Activated CD4-positive, alpha-beta memory T cell treated with anti-CD3 and anti-CD28 coated beads for 36 hours (primary cell): ENCODE measurements at places on chromosomes 3 and 15. TPM values are rescaled to one million over a fixed set of nuclear protein-coding genes. Genes with fewer than 3 reads are reported as not detected.

DNA sequence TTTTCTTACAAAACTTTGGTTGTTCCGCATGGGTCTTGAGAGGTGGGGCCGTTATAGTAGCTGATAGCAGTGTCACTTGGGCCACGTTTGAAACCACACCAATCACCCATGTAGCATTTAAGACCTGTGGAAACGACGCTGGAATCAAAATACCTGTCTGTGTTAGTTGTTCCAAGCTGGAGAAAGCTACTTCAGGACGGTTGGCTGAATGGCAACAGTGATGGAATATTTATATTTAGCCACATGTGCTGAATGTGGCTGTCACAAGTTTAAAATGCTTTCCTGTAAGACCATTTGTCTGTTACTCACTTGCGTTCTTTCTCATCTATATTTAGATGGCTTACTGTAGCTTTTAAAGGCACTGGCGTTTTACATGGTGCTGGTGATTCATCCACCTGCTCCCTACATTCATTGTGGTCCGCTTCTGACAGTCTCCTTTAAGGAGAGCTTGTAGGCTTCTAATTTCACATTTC is 1.4 kb downstream of the DNAJA4 start:
- peak; percentile 19 for DNase-seq

DNA sequence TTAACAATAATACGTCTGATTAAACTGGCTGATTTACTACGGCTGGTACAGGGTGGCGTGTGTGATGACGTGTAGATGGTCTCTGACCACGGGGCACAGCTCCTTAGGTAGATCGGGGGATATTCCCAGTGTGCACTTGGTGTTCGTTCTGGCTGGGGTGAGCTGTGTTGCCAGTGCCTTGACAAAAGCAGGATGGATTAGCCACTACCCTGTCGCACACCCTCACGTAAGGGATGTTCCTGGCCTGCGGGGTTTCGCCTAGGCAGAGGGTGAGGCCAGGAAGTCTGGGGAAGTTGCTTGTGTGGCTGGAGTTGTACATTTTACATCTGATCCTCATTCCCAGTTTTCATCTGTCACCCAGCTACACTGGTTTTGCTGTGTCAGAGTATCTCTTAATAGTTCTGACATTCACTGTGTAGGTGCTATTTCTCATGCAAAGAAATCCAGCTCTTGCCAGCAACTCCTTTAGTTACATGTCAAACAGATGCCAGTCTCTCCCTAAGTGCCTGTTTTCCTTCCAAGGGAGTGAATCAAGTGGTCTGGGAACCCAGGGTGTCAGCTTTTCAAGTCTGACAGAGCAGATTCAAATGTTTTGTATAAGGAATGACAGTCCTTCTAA is 66.1 kb upstream of the CCR4 start:
- no peak for DNase-seq

Gene MYRIP
- total RNA-seq, result not detected

DNA sequence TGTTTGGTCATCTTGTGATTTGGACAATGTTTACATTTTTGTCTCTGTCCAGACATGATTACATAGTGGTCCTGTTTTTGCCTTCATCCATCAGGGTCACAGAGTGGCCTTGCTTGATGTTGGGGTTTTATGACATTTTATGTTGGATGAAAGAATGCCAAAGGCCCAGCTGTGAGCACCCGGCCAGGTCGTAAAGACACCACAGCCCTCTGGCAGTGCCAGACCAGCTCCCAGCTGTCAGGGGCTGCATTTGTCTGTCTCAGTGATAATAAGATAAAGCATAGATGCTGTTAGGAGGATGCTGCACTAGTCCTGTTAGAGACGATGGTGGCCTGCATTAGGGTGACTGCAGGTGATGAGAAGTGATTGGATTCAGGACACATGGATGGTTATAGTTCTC is 117.5 kb downstream of the FAM174B start:
- DNase-seq, result no peak

GRCh38 chr15:73488698-73489097 is 45.7 kb downstream of the REC114 start:
- DNase-seq, result no peak

Gene ACOX2
- not detected for total RNA-seq

GRCh38 chr3:24829011-24829581 is 334.4 kb upstream of the THRB start:
- no peak for DNase-seq

DNA sequence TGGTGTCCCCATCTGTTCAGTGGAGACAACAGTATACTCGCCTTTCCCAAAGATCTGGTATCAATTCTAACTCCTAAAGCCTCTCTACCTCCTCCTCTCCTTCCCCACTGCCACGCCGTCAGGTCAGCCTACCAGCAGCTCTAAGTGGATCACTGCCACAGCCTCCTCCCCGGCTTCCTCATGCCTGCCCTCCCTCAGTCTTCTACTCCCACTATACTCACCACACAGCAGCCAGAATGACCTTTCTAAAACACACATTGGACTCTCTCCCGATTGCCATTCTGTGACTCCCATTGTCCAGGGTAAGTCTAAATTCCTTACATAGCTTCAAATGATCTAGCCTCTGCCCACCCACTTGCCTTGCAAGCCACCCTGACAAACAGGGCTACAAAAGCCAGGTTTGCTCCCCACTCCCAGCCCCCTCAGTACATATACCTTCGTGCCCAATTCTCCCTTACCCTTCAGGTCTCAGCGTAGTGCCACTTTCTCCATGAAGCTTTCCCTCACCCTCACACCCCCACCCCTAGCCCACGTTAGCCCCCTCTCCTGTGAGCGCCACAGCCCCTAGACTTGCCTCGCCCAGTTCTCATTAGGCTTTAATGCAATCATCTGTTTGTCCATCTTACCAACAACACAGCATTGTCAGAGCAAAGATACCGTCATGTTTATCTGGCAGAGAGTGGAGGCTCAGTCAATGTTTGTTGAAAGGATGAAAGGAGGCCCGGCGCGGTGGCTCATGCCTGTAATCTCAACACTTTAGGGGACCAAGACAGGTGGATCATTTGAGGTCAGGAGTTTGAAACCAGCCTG is 9.5 kb upstream of the SEMA7A start:
- no peak for DNase-seq

Gene GOLGA8H
- total RNA-seq, result not detected

GRCh38 chr3:136734382-136735070 is 17.7 kb downstream of the STAG1 start:
- DNase-seq, result no peak

- no peak for DNase-seq
These were observed 559.9 kb downstream of the MAGI1 start for GRCh38 chr3:65478551-65479500.

Gene VEPH1
- total RNA-seq, result not detected

GRCh38 chr15:47819158-47819557 is 101.9 kb downstream of the SEMA6D start:
- DNase-seq, result no peak

Gene LCTL
- not detected for total RNA-seq

Gene GOLGA8R
- 0.56 TPM for total RNA-seq

DNA sequence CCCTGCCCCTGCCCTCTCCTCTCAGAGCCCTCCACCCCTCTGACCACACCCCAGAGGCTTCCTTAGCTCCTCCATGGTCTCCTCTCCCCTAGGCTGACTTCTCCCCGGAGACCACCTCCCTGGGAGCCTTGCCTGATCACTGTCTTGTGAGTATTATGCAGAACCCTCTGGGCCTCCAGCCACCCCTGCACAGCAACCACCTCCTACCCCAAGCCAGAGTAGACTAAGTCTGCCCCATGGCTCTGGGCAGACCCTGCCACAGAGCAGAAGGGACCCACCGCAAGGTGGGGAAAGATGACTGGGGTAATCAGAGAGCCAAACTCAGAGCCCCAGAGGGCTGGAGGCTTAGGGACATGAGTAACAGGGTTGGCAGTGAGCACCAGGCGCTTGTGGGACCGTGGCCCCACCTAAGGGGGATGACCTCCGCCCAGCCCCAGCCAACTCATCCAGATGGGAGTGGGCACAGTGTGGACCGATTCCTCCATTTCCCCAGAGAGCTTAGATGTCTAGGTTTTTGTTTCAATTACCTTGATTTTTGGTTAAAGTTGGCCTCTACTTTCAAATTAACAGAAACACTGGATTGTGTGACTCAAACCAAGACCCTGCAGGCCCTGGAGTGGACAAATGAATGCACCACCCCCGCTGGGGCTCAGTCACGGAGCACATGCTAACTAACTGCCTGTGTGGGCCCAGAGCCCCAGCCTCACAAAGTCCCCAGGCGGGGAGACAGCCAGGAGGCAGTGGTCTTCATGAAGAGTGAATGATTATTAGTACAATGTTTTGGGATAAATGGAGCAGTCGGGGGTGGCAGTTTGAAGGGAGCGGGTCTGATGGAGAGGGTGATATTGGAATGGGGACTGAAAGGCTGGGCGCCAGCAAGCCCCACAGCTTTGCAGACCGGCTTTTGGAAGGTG is 119.4 kb upstream of the PRR20G start:
- DNase-seq, result no peak

GRCh38 chr15:68576235-68576892 is 2.4 kb upstream of the CORO2B start:
- DNase-seq, result no peak

DNA sequence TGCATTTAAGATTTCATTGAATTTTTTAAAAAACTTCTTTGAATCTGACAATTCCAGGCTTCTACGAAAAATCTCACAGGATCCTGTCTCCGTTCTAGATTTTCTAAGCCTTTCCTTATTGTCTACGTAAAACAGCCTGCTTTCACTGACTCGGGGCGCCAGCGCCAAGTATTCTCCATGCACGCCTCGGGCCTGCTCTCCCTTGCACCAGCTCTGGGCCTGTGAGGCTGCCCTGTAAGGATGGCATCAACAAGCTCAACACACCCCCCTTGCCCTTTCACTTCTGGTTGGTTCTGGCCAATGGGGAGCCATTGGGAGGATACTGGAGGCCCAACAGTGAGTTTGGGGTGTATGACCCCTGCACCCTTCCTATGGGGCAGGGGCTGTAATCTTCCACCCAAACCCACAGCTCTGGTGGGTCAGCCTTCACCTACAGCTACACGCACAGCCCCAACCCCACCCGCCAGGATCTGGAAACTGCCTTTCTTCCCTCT is 47.8 kb downstream of the SLC41A3 start:
- DNase-seq, result no peak

DNA sequence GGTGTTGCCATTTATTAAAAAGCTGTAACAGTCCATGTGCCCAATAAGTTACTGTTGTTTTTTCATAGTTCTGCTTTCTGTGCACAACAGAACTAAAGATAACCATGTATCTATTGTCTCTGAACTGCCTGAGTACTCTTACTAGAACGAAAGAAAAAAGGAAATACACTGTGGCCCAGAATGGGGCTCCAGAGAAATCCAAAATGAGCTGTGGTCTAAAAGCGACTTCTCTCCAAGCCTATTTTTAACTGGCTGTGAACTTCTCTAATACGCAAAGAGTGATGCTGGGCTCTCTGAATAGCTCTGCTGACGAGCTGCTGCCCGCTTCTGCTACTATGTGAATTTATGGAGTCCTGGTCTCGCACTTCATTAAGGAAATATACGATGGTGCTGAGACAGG is 56.2 kb upstream of the LPP start:
- DNase-seq, result no peak

Gene MAN2C1
- 177 TPM for total RNA-seq

- DNase-seq, result no peak
These were observed 30.3 kb downstream of the LINS1 start for GRCh38 chr15:100571592-100572167.

DNA sequence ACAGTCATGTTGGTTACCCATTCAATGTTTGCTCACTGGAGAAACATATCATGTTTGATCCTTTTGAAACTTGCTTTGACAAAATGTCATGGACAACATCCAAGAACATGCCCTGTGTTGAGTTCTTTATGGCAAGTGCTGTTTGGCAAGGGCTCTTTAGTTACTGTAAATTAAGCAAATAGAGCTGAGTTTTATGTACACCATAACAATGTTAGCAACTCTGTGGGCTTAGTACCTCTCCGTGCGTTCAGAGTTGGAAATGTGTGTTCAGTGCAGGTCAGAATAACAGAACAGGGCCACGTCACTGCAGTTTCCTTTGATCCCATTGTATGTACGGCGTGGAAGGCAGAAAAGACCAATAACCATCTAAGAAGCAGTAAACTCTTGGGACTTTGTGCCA is 132.5 kb downstream of the MYRIP start:
- DNase-seq, result no peak

GRCh38 chr15:68987676-68988075 is 26.8 kb upstream of the NOX5 start:
- DNase-seq, result no peak

Gene SLC25A20
- total RNA-seq, result 16.7 TPM
